ENCODE measurements at places on chromosomes 12 and 14.
A peak's percentile ranks its signal among the peaks of the same experiment; 100 is the strongest.

DNA sequence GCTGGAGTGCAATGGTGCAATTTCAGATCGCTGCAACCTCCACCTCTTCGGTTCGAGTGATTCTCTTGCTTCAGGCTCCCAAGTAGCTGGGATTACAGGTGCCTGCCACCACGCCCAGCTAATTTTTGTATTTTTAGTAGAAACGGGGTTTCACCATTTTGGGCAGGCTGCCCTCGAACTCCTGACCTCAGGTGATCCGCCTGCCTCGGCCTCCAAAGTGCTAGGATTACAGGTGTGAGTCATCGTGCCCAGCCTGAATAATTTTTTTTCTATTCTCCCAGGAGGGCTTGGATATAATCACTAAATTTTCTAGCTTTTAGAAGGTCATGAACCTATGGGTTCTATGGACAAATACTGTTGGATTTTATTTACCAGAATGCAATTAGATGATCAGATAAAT, 44.7 kb upstream of the GNPNAT1 start:
- DNase-seq = no peak

- no peak for DNase-seq
Observed at GRCh38 chr14:101027966-101028365, 124.4 kb upstream of the RTL1 start.

GRCh38 chr14:52801014-52801712, 9.8 kb upstream of the GNPNAT1 start:
- no peak for DNase-seq

- no peak for DNase-seq
Observed at GRCh38 chr12:4177262-4177661, 96.3 kb upstream of the CCND2 start.

GRCh38 chr14:103318750-103319419, 15.2 kb upstream of the EIF5 start:
- no peak for DNase-seq

GRCh38 chr12:53523131-53523530, 15.8 kb upstream of the NPFF start:
- no peak for DNase-seq

- DNase-seq = no peak
Observed at GRCh38 chr14:71448431-71449315, 483.6 kb upstream of the RGS6 start.

GRCh38 chr12:11584221-11584855, 65.1 kb upstream of the ETV6 start:
- no peak for DNase-seq

GRCh38 chr12:112919121-112919520, 12.4 kb downstream of the OAS1 start:
- DNase-seq = no peak

DNA sequence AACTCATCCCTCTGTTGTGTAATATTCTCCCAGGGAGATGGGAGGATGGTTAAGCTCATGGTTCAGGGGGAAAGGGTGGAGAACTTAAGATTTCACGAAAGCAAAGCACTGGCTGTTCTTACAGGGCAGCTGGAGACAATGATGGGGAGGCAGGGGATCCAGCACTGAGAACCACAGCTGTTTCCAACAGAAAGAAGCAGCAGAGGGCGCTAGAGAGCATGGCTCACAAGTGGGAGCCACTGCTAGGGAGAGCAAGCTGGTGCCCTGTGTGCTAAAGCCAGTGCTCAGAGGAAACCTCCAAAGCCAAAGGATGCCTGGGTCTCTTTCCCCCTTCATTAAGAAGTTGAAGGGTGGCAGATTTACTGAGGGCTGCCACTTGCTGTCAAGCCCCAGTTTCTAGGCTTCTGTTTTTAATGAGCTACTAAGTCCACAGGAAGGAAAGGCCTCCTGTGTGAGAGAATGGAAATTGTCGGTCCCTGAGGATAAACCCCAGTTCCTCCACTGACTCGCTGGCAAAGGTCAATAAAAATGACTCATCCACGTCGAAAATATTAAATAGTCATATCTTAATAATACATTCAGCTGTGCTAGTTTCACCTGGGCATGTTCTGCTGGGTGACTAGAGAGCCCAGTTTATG, 199.7 kb downstream of the ANO2 start:
- DNase-seq = peak; percentile 9

DNA sequence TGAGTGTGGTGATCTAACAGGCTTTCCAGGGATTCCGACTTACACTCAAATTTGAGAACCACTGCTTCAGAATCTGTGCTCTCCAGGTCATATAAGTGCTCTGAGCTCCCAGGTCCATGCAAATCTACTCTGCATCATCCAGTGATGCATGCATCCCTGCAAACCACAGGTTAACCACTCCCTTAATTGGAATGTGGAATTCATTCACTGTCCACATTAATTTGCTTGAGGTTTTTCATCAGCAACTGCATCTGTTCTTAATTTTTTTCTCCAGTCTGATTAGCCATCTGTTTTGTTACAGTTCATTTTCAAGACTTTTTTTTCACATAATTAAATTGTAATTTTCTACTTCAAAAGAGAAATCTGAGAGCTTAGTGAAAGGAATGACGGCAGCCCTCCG, 43.4 kb upstream of the RIN3 start:
- DNase-seq = no peak

- peak; percentile 77 for DNase-seq
Observed at GRCh38 chr14:58829594-58829993, 191.8 kb downstream of the DACT1 start.

GRCh38 chr14:56145965-56146364, 27.8 kb downstream of the PELI2 start:
- no peak for DNase-seq
